ENCODE measurements at places on chromosomes 5 and 9. TPM values are rescaled to one million over a fixed set of nuclear protein-coding genes. Genes with fewer than 3 reads are reported as not detected.
A peak's percentile ranks its signal among the peaks of the same experiment; 100 is the strongest.

DNA sequence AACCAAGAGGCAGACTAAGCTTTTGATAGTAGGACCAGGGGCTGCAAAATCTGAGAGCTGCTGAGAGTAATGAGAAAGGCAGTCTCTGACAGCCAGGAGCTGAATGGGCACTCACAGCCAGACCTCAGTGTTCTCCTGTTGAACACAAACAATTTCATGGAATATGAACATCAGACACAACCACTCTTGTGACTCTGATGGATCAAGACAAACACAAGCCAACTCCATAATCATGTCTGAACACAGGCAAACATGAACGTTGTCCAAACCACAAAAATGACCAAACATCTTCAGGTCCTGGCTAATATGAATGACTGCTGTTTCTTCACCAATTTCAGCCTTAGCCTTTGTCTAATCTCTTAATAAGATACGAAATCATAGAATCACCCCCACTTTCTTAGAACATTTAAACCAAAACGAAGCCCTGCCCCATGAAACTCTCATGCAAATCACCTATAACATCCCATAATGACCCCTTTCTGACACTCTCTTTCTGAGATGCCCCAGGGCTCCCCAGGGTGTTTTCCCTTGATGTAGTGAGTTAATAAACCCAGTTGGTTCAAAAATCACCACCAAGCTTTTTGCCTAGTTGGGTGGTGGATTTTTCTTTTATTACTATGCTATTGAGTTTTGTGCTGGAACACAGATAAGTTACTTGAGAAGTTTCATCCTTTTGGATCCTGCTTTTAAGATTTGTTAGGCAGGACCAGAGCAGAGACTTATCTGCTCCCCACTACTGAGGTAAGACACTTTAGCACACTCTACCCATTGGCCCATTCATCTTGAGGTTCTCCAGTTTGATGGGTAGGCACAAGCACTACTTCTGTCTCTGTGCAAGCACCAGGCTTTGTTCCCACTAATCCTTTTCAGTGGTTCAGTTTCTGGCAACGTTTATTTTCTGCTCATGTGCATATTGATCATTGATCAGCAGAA is 5.9 kb upstream of the ERAP2 start:
- no peaks in the 10 kb centered on the region for H3K36me3 ChIP-seq
- no peak overlapping the region for H3K4me3 ChIP-seq
- peak overlapping the region; percentile 26 for H3K27ac ChIP-seq
- peak; percentile 71 for DNase-seq
- H3K4me1 ChIP-seq, result peaks cover 37% of the 10 kb centered on the region

GRCh38 chr5:133483406-133484090 is 128.8 kb downstream of the FSTL4 start:
- no peak overlapping the region for H3K4me3 ChIP-seq
- H3K27me3 ChIP-seq, result peaks cover 3% of the 10 kb centered on the region
- no peak overlapping the region for H3K27ac ChIP-seq
- no peaks in the 10 kb centered on the region for H3K36me3 ChIP-seq
- DNase-seq, result no peak
- H3K4me1 ChIP-seq, result no peaks in the 10 kb centered on the region

DNA sequence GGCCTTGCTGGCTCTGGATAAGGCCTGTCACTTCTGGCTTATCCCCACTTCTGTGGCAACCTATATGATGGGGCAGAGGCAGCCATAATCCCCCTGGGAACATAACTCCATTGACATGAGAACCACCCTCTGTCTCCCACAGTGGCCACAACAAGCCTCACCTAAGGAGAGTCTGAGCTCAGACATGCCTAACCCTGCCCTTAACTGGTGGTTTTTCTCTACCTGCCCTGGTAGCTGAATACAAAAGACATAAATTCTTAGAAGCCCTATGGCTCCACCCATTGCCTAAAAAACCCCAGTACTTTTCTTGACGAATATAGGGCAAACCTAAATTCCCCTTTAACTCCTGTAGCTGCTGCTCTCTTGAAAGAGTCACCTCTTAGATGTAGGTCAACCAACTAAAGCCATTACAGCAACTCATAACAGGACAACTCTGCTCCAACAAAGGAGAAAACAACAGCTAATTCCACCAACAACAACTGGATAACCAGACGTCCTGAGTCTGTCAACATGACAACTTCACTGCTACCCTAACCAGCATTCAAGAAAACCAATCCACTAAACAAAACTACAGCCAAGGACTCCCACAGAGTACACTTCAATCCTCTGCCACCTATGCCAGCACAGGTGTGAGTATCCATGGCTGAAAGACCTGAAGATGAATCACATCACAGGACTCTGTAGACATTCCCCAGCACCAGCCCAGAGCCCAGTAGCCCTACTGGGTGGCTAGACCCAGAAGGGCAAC is 427.7 kb downstream of the PRELID2 start:
- H3K4me3 ChIP-seq, result no peak overlapping the region
- no peak overlapping the region for H3K27ac ChIP-seq
- no peaks in the 10 kb centered on the region for H3K36me3 ChIP-seq
- no peak for DNase-seq
- H3K27me3 ChIP-seq, result no peaks in the 10 kb centered on the region

CBY3 gene
- 0.13 TPM for polyA plus RNA-seq

C9orf72 gene
- 18.3 TPM for polyA plus RNA-seq

GRCh38 chr5:97102010-97102470 is 40.4 kb downstream of the LIX1 start:
- no peak overlapping the region for H3K27ac ChIP-seq
- no peak overlapping the region for H3K4me3 ChIP-seq
- H3K27me3 ChIP-seq, result no peaks in the 10 kb centered on the region

CTNND2 gene
- not detected for polyA plus RNA-seq

DNA sequence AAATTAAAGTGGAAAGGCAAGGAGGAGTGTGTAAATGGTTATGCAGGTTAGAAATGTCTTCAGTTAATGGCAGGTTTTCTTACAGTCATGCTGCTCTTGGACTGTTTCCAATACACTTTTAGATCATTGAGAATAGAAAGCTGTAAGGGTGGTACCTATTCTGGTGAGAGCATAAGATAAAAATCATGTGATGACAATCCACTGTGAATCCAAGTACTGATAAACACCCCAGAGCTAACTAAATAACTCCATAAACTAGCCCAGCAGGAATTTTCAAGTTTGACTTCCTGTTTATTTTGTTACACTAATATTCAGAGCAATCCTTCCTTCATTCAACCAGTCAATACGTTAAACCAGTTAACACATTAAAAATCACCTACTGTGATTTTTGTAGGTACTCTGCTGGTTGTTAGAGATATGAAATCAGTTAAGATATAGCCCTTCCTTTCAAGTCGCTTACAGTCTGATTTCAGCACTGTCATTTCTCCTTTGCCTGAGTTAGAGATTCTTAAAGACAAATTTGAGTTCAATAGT is 22.6 kb downstream of the VCAN start:
- H3K27ac ChIP-seq, result no peak overlapping the region
- no peak for DNase-seq
- no peaks in the 10 kb centered on the region for H3K27me3 ChIP-seq

DNA sequence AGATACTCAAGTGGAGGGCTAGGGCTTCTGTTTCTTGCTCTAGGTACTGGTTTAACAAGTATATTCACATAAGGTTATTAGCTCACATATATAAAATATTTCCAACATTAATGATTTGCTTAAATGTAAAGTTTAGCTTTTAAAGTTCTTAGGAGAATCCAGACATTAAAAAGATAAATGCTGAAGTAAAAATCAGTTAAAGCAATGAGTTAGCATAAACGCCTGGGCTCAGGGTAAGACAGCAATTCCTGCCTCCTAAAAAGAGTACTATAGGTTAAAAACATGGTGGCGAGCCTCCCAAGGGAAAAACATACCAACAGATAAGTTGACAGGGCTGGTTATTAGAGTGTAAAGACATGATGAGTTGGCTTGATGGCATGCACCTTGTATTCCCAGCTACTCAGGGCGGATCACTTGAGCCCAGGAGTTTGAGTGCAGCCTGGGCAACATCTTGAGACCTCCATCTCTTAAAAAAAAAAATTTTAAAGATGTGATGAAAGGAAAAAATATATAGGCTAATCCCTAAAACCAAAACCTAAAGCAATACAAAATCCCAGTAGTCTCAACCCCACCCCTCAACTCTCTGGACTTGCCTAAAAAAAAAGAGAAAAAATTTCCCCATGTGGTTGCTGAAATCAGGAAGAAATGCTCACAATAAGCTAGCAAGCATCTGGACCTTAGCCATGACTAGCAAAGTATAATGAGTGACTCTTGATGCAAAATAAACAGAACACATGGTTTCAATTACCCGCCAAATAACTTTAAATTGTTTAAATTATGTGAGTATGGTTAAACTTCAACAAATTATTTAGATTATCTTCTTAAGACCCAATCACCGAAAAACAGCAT is 3.6 kb downstream of the GOLPH3 start:
- H3K4me3 ChIP-seq, result no peak overlapping the region
- no peaks in the 10 kb centered on the region for H3K27me3 ChIP-seq
- H3K4me1 ChIP-seq, result peaks cover 18% of the 10 kb centered on the region
- H3K36me3 ChIP-seq, result peaks cover 35% of the 10 kb centered on the region
- DNase-seq, result no peak

DNA sequence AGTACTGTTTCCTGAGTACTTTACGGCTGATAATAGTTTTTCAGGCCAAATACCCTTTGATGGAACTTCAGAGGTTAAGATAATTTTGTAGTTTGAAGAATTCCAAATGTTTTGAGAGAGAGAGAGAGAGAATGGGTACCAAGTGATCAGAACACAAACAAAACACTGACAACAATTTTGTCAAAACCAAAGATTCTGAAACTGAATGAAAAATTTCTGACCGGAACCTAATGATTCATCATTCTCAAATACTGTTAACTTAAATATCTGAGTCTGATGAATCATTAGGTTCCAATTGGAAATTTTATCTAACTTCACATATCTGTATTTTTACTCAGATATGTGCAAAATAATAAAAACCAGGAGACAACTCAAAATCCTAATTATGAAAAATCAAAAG is 4.0 kb downstream of the LMBRD2 start:
- H3K4me3 ChIP-seq, result no peak overlapping the region
- H3K4me1 ChIP-seq, result peaks cover 13% of the 10 kb centered on the region
- no peak for DNase-seq
- H3K27ac ChIP-seq, result no peak overlapping the region
- H3K36me3 ChIP-seq, result no peaks in the 10 kb centered on the region
- H3K27me3 ChIP-seq, result no peaks in the 10 kb centered on the region

TXNDC8 gene
- not detected for polyA plus RNA-seq

DNA sequence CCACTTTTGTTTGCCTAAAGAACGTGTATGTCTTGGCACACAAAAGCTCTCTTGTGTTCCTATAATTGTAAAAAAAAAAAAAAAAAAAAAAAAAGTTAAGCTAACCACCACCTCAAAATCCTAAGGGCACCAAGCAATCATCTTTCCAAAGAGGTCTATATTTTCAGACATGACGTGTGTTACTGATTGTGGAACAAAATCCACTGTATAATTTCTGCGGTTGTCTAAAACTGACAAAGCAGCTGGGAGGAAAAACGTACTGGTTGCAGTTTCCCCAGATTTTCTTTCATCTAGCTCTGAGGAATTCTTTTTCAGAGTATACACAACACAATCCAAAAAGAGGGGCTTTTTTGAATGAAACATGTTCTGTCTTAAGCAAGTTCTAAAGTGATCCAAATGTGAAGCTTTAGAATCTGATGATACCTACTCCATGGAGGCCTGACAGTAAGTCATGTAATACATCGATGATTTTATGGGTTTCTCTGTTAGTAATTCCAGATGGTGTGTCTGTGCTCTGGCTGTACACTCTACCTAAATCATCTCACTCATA is 375.6 kb upstream of the NUDT12 start:
- DNase-seq, result no peak
- H3K4me3 ChIP-seq, result no peak overlapping the region
- no peaks in the 10 kb centered on the region for H3K27me3 ChIP-seq
- H3K4me1 ChIP-seq, result no peaks in the 10 kb centered on the region

Measured in B cell (primary cell).